ENCODE measurements at places on chromosomes 1 and 21. TPM values are rescaled to one million over a fixed set of nuclear protein-coding genes. Genes with fewer than 3 reads are reported as not detected.

The BTF3L4 gene
- total RNA-seq: 65.6 TPM

The TINAGL1 gene
- 6.1 TPM for total RNA-seq

The CAMK1G gene
- not detected for total RNA-seq

The MASP2 gene
- total RNA-seq: 0.41 TPM

The MCL1 gene
- 126 TPM for total RNA-seq

The THEM5 gene
- not detected for total RNA-seq

The CDC42BPA gene
- total RNA-seq: 32.8 TPM

Measured in Panc1 (cell line).